ENCODE measurements at places on chromosomes 2 and 18.

DNA sequence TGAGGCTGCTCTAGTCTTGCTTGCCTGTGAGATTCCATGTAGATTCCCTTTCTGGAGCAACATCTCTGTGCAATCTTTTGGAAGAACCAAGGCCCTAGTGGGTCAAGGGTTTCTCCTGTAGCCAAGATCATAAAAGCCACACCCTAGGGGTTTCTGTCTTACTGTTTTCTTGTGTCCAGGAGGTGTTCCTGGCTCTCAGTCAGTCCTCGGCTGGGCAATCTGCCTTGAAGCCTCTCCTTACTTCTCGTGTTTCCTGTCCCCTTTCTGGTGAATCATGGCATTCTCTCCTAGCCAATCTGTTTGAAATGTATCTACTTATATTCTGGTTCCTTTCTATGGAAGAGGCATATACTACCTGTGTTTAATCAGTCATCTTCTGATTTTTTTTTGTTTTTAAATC, 484.8 kb upstream of the UBE2E3 start:
- DNase-seq = no peak

DNA sequence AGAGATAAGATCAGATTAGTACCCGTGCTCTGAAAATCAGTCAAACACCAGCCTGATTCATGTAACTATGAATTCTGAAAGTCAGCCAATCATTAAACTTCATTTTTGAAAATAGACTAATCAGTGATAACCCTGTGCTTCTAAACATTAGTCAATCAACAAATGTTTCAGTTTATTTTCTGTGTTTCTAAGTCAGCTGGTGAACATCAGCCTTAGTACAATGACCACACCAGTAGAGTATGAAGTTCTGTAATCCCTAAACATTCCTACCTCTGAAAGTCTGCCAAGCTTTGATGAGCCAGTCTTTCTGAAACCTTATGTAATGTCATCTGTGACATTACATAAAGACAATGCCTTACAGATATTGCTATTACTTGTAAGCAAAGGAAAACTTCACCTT, 807.4 kb upstream of the CRIM1 start:
- no peak for DNase-seq

- DNase-seq = no peak
These were observed 1.6 kb downstream of the CNDP2 start for GRCh38 chr18:74497778-74498177.

GRCh38 chr2:100522430-100522829, 40.4 kb upstream of the PDCL3 start:
- no peak for DNase-seq
